HL-60 (cell line): ENCODE measurements at places on chromosomes 11 and 22.

GRCh38 chr22:27636716-27637508, 164.6 kb downstream of the MN1 start:
- DNase-seq: no peak

GRCh38 chr22:19550382-19550781, 26.2 kb upstream of the CLDN5 start:
- no peak for DNase-seq

- no peak for DNase-seq
Observed at GRCh38 chr11:15936011-15936410, 420.3 kb downstream of the SOX6 start.

DNA sequence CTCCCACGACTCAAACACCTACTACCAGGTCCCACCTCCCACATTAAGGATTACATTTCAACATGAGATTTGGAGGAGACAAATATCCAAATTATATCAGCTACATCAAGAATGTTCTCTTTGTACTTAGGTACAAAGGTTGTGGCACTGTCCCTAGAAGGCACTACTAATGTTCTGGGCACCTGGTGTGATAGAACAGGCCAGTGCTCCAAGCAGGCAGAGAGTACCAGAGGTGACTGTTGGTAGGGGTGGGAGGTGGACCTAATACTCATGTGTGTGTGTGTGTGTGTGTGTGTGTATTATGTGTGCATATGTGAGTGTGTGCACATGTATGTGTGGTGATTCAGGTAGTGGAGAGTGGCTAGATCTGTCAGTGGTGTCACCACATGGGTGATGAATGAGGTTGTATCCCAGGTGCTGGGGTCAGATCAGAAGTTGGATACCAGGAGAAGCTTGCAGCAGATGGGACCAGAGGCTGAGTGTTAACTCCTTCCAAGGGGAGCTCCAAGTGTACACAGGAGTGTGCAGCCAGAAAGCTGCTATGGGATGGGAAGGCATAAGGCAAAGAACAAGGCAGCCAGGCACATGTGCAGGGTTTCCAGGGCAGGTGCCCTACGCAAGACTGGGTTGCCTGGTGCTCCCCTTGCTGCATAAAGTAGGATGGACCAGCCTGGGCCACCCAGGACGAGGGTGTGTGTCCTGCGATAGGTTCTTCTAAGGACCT, 17.7 kb upstream of the NNMT start:
- no peak for DNase-seq

DNA sequence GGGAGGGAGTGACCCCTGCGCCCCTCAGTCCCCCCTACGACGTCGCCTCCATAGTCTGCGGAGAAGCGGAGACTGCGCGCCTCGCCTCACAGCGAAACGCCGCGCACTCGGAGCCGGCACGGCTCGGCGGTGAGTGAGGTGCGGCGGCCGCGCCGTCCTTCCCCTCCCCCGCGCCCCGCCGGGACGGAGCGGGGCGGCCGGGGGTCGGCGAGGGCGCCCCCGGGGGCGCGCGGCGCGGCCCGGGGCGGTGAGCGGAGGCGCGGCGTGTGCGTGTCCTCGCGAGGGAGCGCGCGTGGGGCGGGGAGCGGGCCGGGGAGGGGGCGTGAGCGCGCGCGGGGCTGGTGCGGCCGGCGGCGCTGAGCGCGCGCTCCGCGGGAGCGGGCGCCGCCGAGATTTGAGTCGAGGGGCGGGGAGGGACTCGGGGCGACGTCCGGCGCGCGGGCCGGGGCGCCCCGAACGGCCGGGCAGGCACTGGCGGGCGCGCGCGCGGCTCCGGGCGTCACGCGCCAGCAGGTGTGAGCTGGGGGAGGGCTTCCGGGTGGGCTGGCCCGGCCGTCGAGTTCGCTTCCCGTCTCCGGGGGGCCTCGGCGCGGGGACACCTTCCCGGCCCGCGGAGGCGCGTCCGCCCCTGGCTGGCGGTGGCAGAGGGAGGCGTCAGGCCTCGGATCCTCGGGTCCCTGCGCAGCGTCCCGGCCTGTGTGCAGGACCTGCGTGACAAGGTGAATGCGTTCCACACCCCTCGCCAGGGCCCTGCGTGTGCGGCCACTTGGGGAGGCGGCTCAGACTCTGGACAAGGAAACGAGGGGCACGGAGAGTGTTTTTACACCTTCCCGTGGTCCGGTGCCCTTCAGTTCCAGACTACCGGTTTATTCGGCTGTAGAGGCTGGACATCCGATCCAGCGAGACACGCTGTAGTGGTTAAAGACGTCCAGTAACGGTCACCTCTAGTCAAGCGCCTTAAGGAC, 50.4 kb downstream of the FAM83F start:
- DNase-seq: peak; percentile 46

GRCh38 chr11:47430524-47430923, 4.3 kb upstream of the PSMC3 start:
- no peak for DNase-seq

- no peak for DNase-seq
Observed at GRCh38 chr22:37684803-37685615, 1.1 kb upstream of the NOL12 start.

DNA sequence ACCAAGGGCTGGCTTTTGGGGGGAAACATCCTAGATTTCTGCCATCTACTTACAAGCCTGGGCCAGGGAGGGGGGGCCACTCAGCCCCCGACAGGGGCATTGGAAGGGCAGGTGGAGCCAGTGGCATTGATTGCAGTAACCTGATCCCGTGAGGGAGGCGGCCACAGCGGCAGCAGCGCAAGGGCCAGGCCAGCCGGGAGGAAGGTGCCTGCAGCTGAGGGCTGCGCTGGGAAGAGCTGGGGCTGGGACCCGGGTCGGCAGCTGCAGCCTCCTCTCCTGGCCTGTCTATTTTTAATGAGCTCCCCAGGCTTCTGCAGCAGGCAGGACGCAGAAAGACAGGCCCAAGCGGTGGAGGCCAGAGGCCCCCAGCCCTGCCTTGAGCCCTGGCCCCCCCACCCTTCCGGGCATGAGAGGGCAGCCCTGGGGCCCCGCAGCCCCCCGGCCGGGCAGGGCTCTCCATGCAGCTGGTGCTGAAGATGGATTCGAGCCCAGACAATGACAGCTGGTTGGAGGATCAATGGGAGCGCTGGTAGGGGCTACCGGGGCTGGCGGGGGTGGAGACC, 10.6 kb downstream of the FREY1 start:
- DNase-seq: no peak

DNA sequence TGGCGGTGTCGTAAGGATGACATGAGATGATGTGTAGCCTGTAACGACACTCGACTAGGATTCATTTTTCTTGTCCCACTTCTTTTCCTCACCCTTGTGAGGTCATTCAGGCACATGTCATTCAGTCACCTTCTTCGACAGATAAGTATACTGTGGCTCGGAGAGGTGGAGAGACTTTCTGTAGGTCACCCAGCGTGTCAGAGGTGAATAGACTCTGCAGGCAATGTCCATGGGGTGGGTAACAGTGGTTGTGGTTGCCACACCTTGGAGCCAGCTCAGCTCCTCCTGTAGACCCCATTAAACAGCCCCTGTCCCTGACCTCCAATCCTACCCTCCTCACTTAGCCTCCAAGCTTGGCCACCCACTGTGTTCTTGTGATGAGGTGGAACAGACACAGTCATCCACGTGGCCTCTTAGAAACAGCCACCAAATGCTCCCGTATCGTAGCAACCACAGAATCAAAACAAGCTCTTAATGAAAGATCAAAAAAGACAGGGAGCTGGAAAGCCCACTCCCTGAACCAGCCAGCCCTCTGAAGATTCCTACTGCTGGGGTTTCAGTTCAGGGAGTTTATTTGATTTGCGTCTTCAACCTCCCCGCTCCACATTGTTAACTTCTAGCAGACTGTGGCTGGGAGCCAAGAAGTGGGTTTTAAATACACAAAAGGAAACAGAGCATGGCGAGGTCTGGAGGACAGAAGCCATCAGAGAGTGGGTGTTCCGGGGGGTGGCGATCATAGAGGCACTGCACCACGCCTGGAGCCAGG, 89.0 kb upstream of the GRK3 start:
- no peak for DNase-seq

GRCh38 chr22:41620589-41621098, at the start of gene DESI1:
DESI1 (minus strand) TSS chr22:41621043; CDS start chr22:41620839, 204 bp downstream.
- DNase-seq: no peak

GRCh38 chr11:81129618-81130017, 1604.0 kb downstream of the FAM181B start:
- no peak for DNase-seq

GRCh38 chr11:76892306-76892705, 31.6 kb downstream of the ACER3 start:
- DNase-seq: no peak

DNA sequence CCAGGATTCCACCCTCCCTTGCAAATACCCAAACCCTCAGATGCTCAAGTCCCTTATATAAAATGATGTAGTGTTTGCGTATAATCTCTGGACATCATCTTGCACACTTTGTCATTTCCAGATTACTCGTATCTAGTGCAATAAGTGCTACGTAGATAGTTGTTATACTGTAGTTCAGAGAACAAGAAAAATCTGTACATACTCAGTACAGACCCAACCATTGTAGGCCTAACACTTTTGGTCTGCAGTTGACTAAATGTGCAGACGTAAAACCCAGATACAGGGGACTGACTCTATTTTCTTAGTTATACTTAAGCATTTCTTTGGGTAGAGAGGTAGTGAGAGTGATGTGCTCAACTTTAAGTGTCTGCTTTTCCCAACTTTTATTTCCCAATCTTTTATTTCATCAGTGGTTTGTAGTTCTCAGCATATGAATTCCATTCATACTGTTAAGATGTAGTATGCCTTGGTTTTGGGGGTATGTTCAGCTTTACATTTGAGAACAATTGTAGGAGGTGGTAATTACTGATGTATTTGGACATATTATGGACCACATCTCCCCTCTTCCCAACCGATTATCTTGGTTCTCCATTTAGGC, 43.9 kb downstream of the DDX6 start:
- DNase-seq: no peak

- DNase-seq: no peak
Observed at GRCh38 chr11:111676878-111677585, 74.8 kb downstream of the SIK2 start.

- no peak for DNase-seq
Observed at GRCh38 chr11:124798991-124799347, 1.2 kb downstream of the MSANTD2 start.

- DNase-seq: no peak
Observed at GRCh38 chr22:44301039-44301438, 11.7 kb downstream of the SHISAL1 start.

- DNase-seq: peak; percentile 20
Observed at GRCh38 chr11:59283825-59284772, 71.4 kb upstream of the MPEG1 start.

- DNase-seq: no peak
Observed at GRCh38 chr11:88474655-88475054, 137.1 kb upstream of the CTSC start.

DNA sequence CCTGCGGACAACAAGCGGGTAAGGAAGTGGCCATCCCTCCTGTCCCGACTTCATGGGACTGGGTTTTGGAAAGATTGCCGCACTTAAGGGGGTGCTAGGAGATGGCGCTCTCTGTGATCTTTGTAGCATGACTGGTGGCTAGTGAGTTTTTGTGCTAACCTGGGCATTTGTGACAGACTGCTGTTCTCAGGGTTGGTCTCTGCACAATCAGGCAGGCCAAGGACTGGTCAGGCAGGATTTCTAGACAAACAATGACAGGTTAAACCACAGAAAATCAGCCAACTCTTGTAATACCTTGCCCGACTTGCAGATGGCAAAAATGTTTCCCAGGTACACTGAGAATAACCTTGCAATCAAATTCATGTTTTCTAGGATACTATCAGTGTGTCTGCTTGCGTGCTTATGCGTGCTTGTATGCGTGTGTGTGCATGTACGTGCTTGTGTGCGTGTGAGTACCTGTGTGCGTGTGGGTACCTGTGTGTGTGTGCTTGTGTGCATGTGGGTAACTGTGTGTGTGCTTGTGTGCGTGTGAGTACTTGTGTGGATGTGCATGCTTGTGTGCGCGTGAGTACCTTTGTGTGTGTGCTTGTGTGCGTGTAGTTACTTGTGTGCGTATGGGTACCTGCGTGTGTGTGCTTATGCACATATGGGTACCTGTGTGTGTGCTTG, 25.6 kb upstream of the SORL1-AS1 start:
- DNase-seq: no peak

GRCh38 chr22:36790648-36791047, 14.7 kb upstream of the IFT27 start:
- DNase-seq: no peak

- no peak for DNase-seq
Observed at GRCh38 chr11:116035977-116036376, 531.8 kb upstream of the CADM1 start.

DNA sequence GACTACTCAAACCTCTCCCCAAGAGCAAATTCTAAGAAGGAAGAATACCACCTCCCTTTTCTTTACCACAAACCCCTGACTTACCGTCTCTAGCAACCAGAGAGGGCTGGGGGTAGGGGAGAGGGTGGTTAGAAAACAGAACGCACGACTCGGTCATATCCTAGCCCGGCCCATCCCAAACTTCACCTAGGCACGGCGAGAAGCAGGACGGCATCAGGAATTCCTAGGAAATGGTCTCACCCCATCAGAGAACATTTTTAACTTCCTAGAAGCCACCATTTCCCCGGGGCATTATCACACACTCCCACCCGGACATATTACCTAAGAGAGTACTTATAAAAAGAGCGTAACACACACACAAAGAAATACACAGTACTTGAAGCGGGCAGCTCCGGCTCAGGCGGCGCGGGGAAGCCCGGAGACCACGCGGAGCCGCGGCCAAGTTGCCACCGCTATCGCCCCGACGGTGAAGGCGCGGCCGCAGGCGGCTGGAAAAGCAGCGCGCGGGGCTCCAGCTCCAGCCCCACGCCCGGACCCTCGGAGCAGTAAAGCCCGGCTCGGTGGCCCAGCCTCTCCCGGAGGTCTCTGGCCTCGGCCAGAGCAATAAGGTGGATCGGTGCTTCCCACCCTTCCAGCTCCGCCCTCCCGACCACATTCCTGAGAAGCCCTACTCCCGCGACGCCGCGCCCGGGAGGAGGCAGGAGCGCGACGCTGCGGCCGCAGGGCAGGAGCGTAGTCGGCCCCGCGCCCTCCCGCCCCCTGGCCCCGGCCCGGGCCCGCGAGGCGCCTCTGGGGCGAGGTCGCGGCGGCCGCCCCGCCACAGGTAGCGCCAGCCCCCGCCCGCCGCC, 878 bp downstream of the RRAS2 start:
- no peak for DNase-seq

DNA sequence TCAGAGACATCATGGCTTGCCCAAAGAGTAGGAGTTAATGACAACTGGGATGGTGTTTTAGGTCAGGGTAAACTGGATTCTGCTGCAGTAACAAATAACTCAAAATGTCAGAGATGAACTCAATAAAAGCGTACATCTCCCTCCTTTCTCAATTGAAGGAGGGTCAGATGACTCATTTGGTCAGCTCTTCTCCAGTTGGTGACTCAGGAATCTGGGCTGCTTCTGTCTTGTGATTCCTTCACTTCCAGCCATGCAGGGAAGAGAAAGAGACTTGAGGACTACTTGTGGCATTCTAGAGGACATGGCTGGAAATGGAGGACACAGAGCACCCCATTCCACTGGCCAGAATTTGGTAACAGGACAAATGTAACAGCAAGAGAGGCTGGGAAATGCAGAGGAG, 3.2 kb upstream of the SYT13 start:
- DNase-seq: no peak
